ENCODE measurements at places on chromosomes 7 and 10.

DNA sequence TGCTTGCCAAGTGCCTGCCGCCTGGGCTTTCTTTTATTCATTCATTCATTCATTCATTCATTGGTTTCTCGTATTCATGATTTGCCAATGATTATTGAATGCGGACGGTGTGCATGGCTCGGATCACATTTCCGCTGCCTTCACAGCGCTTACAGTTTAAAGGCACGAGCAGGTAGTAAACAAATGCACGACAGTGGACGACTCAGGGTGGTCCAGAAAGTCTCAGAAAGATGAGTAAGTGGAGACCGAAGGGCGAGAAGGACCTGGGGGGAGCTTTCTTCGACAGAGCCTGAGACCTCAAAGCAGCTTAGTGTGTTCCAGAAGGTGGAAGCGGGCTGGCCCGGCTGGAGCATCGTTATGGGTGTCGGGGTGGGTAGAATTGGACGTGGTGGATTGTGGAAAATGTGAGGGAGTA lies 506 bp downstream of the MCM10 start:
- no peak for DNase-seq

DNA sequence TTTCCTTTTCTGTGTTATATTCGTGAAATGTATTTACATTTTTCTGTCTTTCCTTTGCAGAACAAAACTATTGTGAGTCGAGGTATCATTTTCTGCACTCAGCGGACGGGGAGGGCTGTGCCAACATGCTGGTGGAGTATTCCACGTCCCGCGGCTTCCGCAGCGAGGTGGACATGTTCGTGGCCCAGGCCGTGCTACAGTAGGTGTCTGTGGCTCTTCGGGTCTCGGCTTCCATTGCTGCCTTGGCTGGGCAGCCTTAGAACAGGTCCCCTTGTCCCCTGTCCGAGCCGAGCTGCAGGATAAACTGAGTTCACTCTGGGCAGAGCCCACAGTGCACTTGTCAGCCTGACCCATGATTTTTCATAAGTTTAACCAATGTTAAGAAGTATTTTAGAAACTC lies 14.5 kb downstream of the GET4 start:
- DNase-seq, result no peak

DNA sequence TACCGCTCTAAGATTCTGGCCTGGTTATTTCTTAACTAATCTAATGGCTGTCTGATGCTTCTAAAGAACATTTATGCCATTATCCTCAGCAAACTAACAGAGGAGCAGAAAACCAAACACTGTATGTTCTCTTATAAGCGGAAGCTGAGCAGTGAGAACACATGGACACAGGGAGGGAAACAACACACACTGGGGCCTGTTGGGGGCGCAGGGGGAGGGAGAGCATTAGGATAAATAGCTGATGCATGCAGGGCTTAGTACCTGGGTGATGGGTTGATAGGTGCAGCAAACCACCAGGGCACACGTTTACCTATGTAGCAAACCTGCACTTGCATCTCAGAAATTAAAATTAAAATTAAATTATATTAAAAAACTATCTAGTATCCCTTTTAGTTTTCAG lies 853.5 kb downstream of the GATA3 start:
- DNase-seq, result no peak

GRCh38 chr10:79563426-79563825 lies 3.2 kb upstream of the SFTPA2 start:
- no peak for DNase-seq

DNA sequence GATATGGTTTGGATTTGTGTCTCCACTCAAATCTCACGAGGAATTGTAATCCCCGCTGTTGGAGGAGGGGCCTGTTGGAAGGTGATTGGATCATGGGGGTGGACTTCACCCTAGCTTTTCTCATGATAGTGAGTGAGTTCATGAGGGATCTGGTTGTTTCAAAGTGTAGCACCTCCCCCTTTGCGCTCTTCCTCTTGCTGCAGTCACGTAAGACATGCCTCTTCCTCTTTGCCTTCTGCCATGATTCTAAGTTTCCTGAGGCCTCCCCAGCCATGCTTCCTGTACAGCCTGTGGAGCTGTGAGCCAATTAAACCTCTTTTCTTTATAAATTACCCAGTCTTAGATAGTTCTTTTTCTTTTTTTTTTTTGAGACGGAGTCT lies 17.1 kb downstream of the CDNF start:
- DNase-seq, result no peak

DNA sequence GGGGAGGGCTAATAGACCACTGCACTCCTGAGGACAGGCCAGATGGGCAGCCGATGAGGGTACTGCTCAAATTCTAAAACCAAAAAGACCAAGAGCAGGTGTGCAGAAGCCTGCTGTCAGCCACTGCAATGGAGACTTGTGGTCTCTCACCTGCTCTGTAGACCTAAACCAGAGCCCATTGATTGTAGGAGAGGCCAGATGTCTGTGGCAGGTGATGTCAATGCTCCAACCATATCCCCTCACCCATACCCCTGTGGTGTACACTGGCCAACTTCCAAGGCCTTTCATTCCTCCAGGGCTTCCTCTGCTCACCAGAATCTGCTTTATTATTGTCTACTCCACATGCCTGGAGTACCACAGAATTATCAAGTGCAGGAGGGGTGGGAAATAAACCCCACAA lies 116.9 kb upstream of the CHST15 start:
- no peak for DNase-seq

- peak; percentile 24 for DNase-seq
Measured at GRCh38 chr7:134605978-134606923, 40.4 kb upstream of the BPGM start.

- DNase-seq, result no peak
Measured at GRCh38 chr7:134651991-134652390, 5.3 kb downstream of the BPGM start.

DNA sequence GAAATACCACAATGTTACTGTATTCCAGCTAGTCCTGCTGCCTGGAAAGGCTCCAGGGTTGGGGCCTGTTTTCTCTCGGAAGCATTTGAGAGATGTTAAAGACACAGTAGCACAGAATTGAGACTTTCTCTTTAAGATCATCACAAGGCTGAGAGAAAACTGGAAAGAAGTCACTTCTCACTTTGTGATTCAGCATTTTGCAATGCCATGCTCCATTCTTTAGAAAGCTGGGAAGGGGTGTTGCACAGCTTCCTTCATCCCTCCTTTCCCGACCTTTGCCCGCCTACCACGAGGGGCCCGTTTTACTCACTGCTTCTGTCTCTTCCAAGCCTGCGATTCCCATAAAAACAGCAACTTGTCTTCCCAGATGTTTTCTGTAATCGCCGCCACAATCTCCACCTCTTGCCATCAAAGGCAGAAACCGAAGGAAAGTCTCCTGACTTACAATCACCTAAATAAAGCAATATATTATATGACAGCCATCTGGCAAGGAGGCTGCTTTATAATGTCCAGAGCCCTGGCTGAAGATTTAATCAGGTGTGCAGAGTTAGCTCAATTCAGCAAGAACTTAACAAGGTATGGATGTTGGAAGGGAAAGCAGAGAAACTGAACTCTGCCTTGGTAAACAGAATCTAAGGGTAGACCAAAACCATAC lies 18.9 kb downstream of the NOD1 start:
- no peak for DNase-seq

Measured in DMS79 (cell line).